Activated T-cell treated with anti-CD3 and anti-CD28 coated beads, Interleukin-2, amount 50 U/mL, for 72 hours (primary cell): ENCODE measurements at places on chromosomes 5 and 9. TPM values are rescaled to one million over a fixed set of nuclear protein-coding genes. Genes with fewer than 3 reads are reported as not detected.

The PTPN3 gene
- 5.4 TPM for total RNA-seq

GRCh38 chr5:122311961-122312590 is at the start of gene SNCAIP:
SNCAIP (plus strand) TSS chr5:122312237; CDS start chr5:122391135, 78,898 bp downstream.
- peaks cover 61% of the 10 kb centered on the region for H3K27me3 ChIP-seq
- no peaks in the 10 kb centered on the region for H3K36me3 ChIP-seq
- H3K4me1 ChIP-seq: peaks cover 6% of the 10 kb centered on the region
- DNase-seq: no peak
- no peak within 1 kb of the TSS for H3K27ac ChIP-seq
- peak within 1 kb of the TSS; percentile 55 for H3K4me3 ChIP-seq

The SNCB gene
- not detected for total RNA-seq

- no peak overlapping the region for H3K4me3 ChIP-seq
- DNase-seq: no peak
- no peaks in the 10 kb centered on the region for H3K4me1 ChIP-seq
- no peak overlapping the region for H3K27ac ChIP-seq
These were observed 403.7 kb upstream of the DAP start for GRCh38 chr5:11164531-11165294.

DNA sequence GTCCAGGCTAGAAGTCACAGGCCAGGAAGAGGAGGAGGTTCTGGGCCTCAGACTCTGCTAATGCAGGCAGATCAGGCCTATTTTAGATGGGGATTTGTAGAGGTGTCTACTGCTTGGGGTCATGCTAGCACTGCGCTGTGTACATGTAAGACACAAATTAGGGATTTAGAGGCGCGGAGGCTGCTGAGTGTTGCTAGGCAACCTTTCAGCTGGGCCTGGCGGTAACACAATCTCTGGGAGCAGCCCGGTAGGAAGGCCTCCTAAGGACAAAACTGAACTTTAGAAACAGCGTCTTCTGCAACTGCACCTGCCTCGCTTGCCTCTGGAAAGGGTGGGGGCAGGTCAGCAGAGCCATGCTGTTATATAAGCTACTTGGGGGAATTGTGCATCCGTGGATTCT is 147.9 kb downstream of the MACROH2A1 start:
- H3K4me3 ChIP-seq: no peak overlapping the region
- H3K36me3 ChIP-seq: no peaks in the 10 kb centered on the region
- no peaks in the 10 kb centered on the region for H3K27me3 ChIP-seq
- DNase-seq: no peak

The PLAC8L1 gene
- 1.4 TPM for total RNA-seq

GRCh38 chr5:173290477-173291131 is 37.6 kb downstream of the STC2 start:
- H3K4me3 ChIP-seq: no peak overlapping the region
- H3K27me3 ChIP-seq: peaks cover 76% of the 10 kb centered on the region
- no peaks in the 10 kb centered on the region for H3K36me3 ChIP-seq

- peaks cover 2% of the 10 kb centered on the region for H3K36me3 ChIP-seq
- no peak overlapping the region for H3K4me3 ChIP-seq
- no peak overlapping the region for H3K27ac ChIP-seq
- H3K27me3 ChIP-seq: no peaks in the 10 kb centered on the region
- no peak for DNase-seq
These were observed 29.6 kb downstream of the ANKDD1B start for GRCh38 chr5:75640826-75641225.

The NEUROG1 gene
- not detected for total RNA-seq

The KIAA0825 gene
- 1.0 TPM for total RNA-seq

The ZNF462 gene
- 0.36 TPM for total RNA-seq

- peaks cover 10% of the 10 kb centered on the region for H3K27me3 ChIP-seq
- H3K36me3 ChIP-seq: no peaks in the 10 kb centered on the region
- H3K4me1 ChIP-seq: no peaks in the 10 kb centered on the region
- DNase-seq: no peak
- no peak overlapping the region for H3K27ac ChIP-seq
These were observed 438.7 kb downstream of the NTRK2 start for GRCh38 chr9:85108229-85108628.

- no peak overlapping the region for H3K4me3 ChIP-seq
- DNase-seq: peak; percentile 30
- H3K27me3 ChIP-seq: no peaks in the 10 kb centered on the region
- no peaks in the 10 kb centered on the region for H3K36me3 ChIP-seq
These were observed 8.6 kb downstream of the SPINK1 start for GRCh38 chr5:147822686-147823491.

- H3K27ac ChIP-seq: peak overlapping the region; percentile 68
- peaks cover 31% of the 10 kb centered on the region for H3K4me1 ChIP-seq
- peaks cover 66% of the 10 kb centered on the region for H3K36me3 ChIP-seq
- H3K4me3 ChIP-seq: peak overlapping the region; percentile 44
- no peaks in the 10 kb centered on the region for H3K27me3 ChIP-seq
- peak; percentile 73 for DNase-seq
These were observed 13.0 kb downstream of the ERAP1 start for GRCh38 chr5:96794757-96795156.

The LVRN gene
- 0.07 TPM for total RNA-seq

GRCh38 chr5:177431317-177432142 is 5.1 kb downstream of the GRK6 start:
- peak overlapping the region; percentile 93 for H3K4me3 ChIP-seq
- H3K27ac ChIP-seq: peak overlapping the region; percentile 91
- peaks cover 15% of the 10 kb centered on the region for H3K36me3 ChIP-seq
- peaks cover 77% of the 10 kb centered on the region for H3K4me1 ChIP-seq
- H3K27me3 ChIP-seq: no peaks in the 10 kb centered on the region

The FAM81B gene
- not detected for total RNA-seq

GRCh38 chr5:133942614-133943474 is 25.6 kb downstream of the C5orf15 start:
- no peak overlapping the region for H3K4me3 ChIP-seq
- H3K36me3 ChIP-seq: no peaks in the 10 kb centered on the region
- no peak for DNase-seq
- no peaks in the 10 kb centered on the region for H3K27me3 ChIP-seq
- H3K4me1 ChIP-seq: peaks cover 19% of the 10 kb centered on the region
